ENCODE measurements at places on chromosomes 7 and 10.

- DNase-seq = no peak
These were observed 49.6 kb upstream of the CSTF2T start for GRCh38 chr10:51748959-51749358.

- no peak for DNase-seq
These were observed 193.6 kb downstream of the MLLT10 start for GRCh38 chr10:21727452-21728168.

DNA sequence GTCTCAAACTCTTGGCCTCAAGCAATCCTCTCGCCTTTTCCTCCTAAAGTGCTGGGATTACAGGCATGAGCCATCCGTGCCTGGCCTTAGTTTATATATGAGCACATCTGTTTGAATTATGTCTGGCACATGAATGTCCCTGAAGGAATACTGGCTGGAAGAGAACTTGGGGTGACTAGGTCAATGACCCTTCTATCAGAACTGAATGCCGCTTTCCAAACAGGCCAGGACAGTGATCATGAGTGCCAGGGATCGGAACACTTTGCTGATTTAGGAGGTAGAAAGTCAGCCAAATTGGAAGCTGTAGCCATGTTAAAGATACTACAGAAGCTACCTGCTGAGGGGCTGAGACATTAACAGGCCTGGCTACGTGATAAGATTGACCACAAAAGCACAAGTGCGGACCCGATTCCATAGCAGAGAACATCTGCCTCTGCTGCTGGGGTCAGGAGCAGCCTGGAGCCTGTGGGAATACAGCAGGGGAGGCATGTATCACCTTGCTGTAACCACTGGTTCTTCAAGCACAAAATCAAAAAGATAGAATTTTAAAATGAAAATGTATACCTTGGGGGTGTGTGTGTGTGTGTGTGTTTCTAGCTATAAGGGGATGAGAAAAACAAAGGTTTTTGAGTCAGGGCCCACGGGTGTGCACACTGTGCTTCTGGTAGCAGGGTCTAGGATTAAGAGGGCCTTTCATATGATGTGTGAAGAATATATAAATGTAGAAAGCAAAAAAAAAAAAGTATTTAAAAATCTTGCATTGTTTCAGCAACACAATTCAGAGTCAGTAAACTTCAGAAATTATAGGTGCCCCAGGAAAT, 293.7 kb downstream of the BBS9 start:
- DNase-seq = no peak

DNA sequence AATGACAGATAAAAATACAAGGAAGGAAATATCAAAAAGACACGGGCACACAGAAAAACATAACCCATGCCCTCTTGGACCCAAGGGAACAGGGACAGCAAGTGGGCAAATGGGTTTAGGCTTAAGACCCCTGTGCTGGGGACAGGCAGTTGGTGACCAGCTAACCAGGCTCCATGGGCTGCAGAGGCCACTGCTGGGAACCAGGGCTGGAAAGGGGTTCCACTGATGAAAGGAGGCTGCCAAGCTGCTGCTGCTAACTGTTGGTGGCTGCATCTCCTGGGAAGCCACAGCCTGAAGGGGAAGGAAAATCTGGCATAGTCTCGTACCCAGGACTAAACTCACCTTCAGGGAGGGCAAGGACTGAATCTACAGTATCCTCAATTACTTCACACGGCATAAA, 579.2 kb upstream of the MGMT start:
- DNase-seq = no peak

- no peak for DNase-seq
These were observed 130.3 kb upstream of the ASAH2 start for GRCh38 chr10:50381642-50382041.

- no peak for DNase-seq
These were observed 61.1 kb downstream of the GRID1 start for GRCh38 chr10:86305521-86305920.

DNA sequence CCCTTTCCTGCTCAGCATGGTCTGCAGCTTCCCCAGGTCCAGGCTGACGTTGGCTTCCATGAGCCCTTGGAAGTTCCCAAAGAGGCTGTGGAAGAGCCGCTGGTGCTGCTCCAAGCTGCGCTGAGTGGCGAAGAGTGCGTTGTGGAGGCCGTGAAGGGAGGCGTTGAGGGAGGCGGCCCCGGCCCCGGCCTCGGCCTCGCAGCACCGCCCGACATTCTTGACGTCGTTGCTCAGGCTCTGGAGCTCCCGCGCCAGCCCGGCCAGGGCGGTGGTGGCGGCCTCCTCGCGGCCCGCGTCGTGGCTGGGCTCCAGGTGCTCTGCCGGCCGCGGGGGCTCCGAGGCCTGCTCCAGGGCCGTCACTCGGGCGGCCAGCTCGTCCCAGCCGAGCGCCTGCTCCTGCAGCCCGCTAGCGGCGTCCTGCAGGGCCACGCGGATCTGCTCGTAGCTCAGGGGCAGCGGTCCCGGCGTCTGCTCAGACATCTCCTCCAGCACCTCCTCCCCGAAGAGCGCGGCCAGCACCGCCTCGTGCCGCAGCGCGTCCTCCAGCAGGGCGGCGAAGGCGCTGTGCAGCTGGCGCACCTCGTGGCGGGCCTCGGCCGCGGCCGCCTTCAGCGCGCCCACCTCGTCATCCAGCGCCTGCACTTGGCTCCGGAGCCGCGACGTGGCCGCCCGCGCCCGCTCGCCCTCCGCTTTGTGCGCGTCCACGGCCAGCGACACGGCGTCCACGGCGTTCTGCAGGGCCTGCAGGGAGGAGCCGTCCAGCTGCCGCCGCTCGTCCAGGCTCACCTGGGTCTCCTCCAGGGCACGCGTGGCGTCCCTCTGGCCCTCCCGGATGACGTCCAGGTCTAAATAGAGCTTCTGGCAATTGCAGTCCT, 14.7 kb downstream of the MMRN2 start:
- no peak for DNase-seq

- DNase-seq = no peak
These were observed 120.1 kb upstream of the GNAI1 start for GRCh38 chr7:80014511-80014910.

DNA sequence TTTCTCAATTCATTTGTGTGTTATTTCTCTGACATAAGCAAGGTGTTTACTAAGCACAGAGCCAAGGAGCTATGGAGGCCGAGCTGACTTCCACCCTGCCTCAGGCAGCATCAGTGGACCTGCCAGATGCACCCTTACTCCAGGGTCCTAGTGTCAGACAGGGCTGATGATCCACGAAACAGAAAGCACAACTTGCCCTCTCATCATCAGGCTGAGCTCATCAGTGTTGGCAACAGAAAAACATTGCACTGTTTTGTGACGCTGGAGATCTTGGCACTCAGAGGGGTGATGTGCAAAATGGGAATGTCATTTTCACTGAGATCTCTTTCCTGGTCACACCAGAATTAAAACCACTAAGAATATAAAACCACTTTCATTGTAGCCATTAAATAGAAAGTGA, 201.8 kb downstream of the GLI3 start:
- DNase-seq = no peak

- DNase-seq = no peak
These were observed 73.2 kb downstream of the FAM241B start for GRCh38 chr10:69703256-69703655.

DNA sequence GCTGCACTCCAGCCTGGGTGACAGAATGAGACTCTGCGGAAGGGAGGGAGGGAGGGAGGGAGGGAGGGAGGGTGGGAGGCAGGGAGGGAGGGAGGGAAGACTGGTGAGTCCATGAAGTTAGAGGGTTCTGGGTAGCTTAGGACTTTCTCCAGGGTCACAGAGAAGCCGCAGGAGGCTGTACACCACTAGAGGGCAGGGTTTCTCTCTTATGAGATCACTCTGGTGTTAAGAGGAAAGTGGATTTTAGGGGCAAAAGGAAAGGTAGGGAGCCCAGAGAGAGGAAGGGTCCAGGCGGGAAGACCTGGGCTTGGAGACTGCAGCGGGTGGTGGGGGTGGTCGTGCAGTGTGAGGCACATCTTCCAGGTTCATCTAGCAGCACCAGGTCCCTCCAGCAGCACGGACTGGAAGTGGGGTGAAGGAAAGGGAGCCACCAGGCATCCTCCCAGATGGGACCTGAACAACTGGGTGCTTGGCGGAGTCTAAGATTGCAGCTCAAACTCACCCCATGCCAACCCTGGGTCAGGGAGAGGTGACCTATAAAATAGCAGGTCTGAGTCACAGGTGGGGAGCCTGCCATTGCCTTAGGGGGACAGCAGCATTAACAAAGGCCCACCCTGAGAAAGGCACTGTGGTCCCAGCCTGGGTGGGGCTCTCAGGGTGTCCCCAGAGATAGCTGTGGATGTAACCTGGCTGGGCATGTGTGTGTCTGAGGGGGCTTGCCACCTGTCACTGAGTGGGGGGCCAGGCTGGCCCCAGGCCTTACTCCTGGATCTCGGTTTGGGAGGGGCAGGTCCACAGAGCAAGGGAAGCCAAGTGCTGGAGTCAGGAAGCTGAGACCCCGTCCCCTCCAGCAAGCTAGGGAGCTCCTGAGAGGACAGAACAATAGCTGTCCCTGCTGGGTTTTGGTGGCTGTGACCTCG, 48.5 kb upstream of the SLC29A3 start:
- DNase-seq = peak; percentile 44

DNA sequence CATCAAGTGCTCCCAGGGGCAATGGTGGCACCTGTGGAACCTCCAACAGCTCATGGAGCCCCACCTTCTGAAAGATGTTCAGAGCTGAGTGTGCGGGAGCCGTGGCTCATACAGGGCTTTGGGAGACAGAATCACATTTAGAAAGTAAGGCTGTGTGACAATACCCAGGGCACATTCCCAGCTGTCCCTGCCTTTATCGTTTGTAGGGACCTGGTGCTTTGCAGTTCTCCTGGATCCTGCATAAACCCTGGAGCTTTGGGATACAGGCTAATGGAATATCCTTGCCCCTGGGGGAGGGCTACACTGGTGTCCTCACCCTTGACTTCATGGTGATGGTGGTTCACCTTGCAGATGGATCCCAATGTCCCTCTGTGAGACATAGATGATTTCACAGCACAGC, 134.8 kb upstream of the LAMB4 start:
- DNase-seq = no peak

DNA sequence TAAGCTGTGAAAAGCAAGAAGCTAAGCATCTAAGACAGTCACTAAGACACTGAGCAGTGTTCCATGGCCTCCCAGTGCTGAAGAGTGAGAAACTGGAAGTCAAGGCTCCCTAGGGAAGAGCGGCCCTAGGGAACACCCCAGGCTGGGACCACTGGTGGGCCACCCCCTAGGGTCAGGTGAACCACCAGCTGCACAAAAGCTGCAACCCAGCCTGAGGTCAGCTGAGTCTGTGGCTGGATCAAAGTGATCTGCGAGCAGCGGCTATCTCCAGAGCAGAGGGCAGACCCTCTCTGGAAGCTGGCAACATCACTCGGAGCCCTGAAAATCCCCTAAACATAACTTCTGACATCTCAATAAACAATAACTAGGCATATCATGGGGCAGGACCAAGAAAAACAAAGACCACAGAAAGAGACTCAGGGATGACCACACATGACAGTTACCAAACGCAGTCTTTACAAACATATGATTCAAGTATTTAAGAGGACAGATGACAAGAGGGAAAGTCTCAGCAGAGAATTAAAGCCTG, 125.8 kb downstream of the DLG5 start:
- no peak for DNase-seq

DNA sequence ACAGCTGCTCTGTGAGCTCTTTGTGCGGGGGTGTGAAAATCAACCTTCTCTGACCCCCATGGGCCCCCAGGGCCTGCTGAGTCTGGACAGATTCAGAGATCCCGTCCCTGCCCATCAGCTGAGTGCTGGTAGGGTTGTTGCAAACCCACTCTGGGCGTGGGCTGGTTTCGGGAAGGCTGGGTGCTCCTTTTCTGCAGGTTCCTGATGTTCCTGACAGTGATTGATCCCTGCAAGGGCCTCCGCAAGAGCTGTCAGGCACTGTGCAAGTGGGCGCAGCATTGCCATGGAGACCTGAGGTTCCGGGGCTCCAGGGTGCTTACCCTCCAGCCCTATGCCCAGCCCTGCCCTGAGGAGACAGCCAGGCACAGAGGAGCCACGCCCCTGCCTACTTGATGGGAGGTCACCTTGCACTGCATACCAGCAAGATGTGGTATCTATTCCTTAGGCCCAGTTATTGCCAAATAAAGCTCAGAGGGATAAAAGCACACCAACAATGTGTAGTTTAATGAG, 44.3 kb upstream of the INPP5A start:
- DNase-seq = no peak

DNA sequence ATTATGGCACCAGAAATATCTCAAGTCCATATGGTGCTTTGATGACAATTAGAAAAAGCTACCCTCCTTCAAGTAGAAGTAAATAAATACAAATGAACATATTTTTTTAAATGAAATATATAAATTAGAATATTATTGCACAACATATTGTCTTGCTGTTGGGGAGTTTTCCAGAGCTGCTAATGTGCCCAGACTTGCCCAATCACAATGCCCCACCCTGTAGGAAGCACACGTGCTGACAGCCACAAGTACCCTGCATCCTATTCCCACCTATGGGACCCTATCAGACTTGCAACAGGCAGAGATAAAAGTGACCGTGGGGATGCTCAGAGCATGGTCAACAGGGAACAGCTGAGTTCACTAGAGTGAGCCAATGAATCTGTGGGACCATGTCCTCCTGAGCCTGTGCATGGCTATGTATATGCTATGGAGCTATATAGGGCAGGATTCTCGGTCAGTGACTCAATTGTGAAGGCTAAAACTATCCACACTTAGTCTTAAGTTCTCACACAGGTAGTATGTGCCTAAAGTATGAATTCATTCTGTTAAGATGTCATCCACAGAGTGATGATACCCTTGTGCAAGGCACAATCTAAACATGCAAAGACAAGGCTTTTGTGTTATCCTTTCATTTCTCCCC, 336.0 kb downstream of the HGF start:
- DNase-seq = no peak

- DNase-seq = no peak
These were observed 52.0 kb upstream of the STEAP1B start for GRCh38 chr7:22551768-22552513.

- no peak for DNase-seq
These were observed 496.2 kb upstream of the SEMA3D start for GRCh38 chr7:85682833-85683620.

GRCh38 chr10:105806-106205, 29.4 kb upstream of the ZMYND11 start:
- no peak for DNase-seq

- DNase-seq = peak; percentile 36
These were observed 631 bp downstream of the POR start for GRCh38 chr7:75915416-75916156.

GRCh38 chr7:68744036-68744435, 854.2 kb upstream of the AUTS2 start:
- DNase-seq = no peak

GRCh38 chr7:41239596-41239995, 463.3 kb downstream of the INHBA start:
- DNase-seq = no peak

DNA sequence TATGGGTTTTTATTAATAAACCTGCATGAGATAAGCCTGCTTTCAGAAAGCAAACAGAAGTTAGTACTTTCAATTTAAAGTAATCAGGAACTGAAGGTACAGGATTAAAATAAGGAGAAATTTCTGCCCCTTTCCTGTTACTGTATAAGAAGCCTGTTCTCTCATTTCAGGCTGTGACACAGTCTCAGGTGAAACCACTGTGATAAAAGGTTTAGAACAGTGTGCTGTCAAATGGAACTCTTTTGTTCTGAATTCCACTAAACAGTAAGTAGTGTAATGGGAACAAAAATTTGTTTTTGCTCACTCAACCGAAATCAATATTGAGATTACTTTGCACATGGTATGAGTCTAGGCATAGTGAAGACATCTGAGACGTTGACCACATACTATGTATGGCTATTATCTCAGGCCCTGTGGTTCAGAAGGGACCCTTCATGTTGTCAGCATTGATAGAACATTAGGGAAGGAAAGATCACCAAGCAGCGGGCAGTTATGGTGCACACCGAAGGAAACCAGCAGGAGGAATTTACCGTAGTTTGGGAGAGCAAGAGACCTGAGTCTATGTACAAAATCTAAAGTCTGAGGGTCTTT, 14.9 kb downstream of the HEPACAM2 start:
- no peak for DNase-seq

All from NCI-H1092 treated with DMSO at 0.1 percent for 48 hours (cell line).